Cortex of kidney (tissue), 1 donor: ENCODE measurements at places on chromosomes 1 and 21.

DNA sequence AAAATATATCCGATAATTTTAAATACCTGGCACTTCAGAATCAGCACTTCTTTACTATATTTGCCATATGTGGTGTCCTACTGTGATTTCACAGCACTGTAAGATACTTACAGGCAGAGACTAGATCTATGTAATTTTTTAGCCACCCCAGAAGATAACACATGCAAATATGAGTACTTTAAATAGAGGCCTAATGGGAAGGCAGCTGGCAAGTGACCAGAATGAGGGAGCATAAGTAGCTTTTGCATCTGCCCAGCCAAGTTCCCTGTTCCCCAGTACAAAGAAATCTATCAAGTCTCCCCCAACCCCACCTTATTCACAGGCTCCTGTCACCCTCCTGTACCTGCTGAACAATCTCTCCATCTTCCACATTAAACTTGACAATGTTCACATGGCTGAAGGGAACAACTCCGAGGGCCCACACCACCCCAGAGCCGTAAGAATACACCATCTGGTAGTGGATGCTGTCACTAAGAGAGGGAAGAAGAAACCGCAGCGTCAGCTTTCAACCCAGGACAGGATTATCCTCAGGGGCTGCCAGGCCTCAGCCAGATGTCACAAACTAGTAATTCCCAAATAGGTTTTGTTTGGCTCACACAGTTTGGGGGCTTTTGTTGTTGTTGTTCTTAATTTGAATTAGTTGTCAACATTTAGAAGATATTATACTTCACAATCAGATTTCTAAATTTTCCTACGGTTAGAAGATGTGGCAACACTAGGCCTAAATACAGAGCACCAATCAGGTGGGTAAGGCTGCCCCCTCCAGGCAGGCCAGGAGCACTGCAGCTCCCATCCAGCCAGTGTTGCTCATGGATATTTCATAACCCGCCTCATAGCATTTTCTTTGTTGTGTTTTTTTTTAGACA lies 10.4 kb downstream of the EMC1 start:
- DNase-seq: no peak

DNA sequence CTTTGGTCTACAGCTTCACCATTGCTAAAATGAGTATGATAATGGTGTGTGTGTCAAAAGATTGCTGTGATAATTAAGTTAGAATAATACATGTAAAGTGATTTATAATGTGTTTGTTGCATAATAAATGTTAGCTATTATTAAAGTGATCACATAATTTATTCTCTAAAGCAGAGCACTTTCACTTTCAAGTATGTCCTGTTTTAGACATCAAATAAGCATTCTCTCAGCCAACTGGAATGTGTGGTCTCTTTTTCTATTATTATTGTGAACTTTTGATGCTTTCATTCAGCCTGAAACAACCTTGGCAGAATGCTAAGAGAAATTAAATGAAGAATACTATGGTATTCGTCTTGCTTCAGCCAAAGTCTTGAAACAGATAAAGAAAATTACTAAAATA lies 102.8 kb upstream of the COL11A1 start:
- no peak for DNase-seq

DNA sequence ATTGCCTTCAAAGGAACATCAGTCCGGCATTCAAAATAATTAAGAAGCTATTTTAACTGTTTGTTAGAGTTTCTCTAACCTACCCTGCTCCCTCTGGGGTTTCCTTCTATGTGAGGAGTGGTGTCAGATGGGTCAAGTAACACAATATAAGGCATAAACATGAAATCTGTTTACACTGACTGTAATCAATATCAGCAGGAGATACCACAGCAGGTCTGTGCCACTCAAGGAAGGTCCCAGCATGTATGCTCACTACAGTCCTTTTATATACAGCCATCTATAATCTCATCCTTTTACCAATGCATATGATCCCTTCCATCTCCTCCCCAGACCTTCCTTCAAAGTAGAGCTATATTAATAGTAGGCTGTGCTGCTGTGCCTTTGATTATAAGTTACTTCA lies 25.4 kb downstream of the EEIG2 start:
- no peak for DNase-seq

- no peak for DNase-seq
Measured at GRCh38 chr1:36448530-36449056, 1.7 kb downstream of the OSCP1 start.

DNA sequence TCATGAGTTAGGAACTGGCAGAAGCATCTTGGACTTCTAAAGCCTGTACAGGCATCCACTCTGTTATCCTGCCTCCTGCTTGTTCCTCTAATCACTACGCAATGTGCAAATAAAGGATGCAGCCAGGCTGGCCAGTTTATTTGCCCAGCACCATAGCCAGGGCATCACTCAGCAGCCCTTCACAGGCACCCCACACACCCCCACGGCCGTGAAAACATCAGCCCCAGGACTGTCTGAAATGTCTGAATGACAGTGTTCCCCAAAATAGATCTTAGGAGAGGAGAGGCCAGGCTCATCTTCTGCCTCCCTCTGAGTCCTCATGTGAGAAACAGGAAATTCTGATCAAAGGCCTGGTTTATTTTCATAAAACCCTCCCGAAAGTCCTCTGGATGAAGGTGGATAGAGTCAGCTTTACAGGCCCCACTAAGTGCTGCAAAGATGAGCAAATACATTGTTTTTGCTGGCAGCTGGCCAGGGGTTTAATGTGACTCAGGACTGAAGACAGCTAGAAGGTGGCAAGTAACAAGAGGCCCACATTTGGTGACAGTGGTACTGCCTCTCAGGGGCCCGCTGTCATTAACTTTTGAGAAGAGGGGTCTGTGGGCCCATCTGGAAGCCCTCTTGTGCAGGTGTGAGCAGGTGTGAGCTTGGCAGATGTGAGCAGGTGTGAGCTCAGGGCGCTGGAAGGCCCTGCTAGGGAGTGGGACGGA lies 32.9 kb downstream of the GRHL3 start:
- no peak for DNase-seq
